CMK (cell line): ENCODE measurements at places on chromosomes 16 and 17.

DNA sequence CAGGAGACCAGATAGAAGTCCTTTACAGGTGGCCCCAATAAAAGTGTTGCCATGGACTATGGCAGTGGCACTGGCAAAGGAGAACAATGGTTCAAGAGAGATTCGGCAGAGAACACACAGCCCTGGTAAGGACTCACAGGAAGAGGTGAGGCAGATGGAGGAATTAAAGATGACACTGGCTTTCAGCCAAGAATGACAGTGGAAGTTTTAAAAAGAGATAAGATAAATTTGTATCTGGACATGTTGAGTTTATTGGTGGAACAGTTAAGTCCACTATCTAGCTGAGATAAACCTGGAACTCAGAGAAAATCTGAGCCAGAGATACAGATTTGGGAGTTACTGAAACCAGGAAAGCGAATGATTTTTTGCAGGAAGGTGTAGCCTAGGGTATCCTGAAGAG is 20.1 kb downstream of the CMC2 start:
- no peak for DNase-seq

DNA sequence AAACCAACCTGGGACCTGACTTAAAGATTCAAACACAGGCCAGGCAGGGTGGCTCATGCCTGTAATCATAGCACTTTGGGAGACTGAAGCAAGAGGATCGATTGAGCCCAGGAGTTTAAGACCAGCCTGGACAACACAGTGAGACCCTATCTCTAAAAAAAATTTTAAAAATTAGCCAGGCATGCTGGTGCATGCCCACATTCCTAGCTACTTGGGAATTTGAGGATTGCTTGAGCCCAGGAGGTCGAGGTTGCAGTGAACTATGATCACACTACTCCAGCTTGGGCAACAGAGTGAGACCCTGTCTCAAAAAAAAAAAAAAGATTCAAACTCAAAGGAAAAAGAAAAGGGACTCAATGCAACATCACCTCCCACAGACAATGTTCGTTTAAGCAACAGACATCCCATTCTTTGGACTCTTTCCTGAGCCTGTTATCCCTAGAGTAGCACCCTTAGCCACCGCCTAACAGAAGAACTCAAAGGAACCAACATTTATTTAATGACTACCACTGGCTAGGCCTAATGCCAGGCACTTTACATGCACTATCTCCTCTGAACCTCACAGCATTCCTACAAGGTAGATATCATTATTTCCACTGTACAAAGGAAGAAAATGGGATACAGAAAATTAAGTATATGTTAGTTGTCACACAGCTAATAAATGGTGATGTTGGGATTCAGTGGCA is 12.7 kb downstream of the MYO18A start:
- no peak for DNase-seq

DNA sequence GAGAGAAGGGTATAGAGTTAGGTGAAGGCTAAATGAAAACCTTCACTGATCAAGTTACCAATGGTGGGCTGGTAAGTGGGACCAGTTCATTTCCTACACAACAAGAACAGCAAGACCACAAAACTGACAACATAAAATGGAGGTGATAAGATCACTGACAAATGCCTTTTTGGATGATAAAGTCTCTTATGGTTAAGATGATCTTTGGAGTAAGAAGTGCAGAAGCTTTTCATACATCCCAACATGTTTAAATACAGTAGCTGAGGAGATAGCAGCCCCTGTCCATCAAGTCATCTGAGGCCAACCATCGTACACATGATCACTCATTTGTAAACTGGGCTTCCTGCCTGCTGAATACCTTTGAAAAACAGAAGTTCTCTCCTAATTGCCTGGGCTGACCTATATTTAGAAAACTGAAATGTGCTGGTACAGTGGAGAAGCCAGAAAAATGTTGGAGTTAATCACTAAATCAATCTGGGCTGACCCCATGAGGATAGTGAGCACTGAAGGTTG is 259.0 kb upstream of the ZFHX3 start:
- DNase-seq = no peak

DNA sequence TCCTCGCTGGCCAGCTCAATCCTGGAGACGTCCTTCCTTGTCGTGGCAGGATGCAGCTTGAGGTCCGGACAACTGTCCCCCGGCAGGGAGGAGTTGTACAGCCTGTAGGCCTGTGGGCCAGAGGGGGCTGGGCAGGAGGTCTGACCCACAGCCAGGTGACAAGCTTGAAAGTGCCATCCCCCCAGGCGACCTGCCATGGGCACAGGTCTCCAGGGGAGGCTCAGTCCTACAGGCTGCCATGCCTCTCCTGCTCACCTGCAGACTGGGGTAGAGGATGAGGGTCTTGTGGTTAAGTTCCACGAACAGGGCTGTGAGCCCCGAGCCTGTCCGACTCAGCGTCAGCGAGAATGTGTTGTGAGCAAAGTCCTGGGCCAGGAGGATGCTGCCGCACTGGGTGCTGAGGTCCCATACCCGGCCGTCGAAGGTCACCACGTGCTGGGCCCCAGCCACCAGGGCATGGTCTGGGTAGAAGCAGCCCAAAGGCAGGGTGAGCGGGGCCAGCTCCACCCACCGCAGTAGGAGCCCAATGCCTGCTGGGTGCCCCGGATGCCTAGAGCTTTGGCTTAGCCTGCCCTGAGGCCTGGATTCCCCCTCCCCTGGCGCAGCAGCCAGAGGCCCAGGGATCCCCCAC is 39.8 kb downstream of the RMI2 start:
- no peak for DNase-seq

DNA sequence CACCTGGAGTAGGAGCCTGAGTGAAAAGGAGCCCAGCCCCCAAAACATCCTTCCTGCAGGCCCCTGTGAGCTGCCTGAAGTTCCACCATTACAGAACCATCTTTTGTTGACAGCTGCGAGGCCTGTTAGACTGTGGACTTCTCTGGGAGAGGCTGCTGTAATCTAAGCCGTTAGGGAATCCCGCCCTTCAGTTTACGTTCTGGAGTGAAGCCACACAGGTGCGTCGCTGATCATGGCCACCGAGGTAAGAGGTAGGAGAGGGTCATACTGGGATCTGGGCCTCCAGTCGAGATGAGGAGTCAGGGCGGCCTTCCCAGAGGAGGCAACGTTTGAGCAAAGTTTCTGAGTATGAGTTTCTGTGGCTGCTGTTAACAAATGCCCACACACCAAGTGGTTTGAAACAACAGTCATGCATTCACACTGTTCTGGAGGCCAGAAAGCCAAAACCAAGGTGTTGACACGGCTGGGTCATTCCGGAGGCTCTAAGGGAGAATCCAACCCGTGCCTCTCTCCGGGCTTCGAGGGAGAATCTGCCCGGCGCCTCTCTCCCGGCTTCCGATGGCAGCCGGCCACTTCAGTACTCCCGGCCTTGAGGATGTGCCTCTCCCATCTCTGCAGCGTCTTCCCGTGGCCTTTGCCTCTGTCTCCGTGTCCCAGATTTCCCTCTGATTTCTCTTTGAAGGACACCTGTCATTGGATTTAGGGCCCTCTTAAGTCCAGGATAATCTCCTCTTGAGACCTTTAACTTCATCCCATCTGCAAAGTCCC is 26.6 kb upstream of the ATP2C2 start:
- no peak for DNase-seq

- DNase-seq = no peak
Measured at GRCh38 chr17:77382966-77383612, 242.3 kb downstream of the SEC14L1 start.

GRCh38 chr16:87189426-87189825 is 127.8 kb downstream of the C16orf95 start:
- no peak for DNase-seq

GRCh38 chr16:16143931-16144330 is 79.4 kb downstream of the ABCC6 start:
- no peak for DNase-seq

- peak; percentile 64 for DNase-seq
Measured at GRCh38 chr16:87461466-87461991, 31.3 kb downstream of the ZCCHC14 start.

- no peak for DNase-seq
Measured at GRCh38 chr17:39988206-39988810, 7.7 kb downstream of the PSMD3 start.
